Right cardiac atrium (tissue), 5 donors: ENCODE measurements at places on chromosomes 5 and 9. TPM values are rescaled to one million over a fixed set of nuclear protein-coding genes. Genes with fewer than 3 reads are reported as not detected.

DNA sequence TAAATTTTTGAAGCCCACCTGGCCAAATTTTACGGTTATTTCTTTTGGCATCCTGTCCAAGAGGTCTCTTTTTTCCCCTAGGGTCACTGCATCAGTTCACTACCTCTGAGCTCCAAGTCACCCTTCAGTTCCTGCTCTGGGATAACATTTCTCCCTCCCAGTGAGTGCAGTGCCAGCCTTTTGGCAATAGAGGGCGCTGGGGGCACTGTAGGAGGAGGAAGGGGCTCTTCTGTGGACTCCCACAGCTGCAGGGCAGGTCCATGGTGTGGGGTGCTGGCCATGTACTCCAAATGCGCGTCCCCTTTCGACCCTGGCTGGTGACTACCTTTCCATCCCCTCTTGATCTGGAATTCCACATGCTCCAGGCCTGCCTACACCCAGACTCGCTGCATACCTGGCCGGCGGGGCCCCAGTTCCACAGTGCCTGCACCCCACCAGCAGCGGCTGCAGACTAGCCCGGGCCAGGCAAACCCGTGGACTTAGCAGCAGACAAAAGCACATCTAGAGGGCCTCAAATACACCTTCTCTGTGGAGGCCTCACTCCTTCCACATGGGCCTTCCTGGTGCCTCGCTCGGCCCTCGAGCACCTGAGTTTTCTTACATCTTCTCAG is 20.3 kb upstream of the NINJ1 start:
- no peak for DNase-seq

- no peak for DNase-seq
These were observed 82.9 kb downstream of the CEMIP2 start for GRCh38 chr9:71685394-71685793.

DNA sequence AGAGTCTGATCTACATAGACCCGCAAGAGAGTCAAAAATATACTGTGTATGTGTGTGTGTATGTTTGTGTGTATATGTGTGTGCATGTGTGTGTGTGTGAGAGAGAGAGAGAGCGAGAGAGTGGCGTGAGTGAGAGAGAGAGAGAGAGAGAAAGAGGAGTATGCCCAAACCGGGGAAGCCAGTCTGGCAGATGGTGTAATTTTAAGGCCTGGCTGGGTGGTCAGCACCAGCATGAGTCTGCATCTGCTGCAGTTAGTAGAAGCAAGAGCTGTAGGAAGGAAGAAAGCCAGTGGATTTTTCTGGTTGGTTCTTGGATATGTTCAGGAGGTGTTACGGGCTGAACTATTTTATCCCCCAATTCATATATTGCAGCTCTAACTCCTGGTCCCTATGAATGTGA is 75.2 kb downstream of the ACTBL2 start:
- no peak for DNase-seq

DNA sequence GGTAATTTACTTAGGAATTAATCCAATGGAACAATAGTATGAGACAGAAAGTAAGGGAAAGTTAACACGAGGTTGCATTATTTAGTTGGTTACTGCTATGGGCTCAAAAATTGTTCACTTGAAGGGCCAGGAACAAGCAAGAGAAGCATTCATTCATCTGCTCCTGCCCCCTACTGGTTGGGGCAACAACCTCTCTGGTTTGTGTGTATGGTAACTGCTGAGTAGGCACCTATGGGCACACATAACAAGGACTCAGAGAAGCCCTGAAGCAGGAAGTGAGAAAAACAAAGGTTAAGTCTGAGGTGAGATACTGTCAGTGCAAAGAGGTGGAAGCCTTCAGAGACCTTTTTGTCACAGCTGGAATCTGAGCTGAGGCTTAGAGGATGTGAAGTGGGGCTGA is 34.4 kb upstream of the RANBP6 start:
- no peak for DNase-seq

GRCh38 chr5:6435356-6435755 is 13.3 kb upstream of the UBE2QL1 start:
- DNase-seq = no peak

GRCh38 chr5:116806836-116807235 is 232.2 kb upstream of the SEMA6A start:
- DNase-seq = no peak

DNA sequence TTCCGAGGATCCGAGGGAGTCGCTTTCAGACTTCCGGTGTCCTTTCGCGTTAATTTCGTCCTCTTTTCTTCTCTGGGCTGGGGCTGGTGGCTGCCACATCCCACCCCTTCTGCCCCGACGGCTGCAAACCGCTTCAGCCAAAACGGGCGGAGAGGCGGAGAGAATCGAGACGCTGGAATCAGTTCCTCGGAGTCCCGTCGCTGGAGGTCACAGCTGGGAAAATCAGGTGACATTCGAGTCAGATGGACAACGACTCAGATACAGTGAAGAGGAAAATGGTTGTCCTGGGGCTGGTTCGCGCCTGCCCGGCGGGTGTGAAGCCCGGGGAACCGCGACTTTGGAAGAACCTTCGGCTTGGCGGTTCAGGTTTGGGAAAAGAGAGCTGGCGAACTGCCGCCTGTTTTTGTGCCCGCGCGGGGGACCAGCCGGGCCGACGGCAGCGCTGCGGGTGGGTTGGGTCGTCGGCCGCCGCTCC is 8.9 kb upstream of the NKX2-5 start:
- no peak for DNase-seq

GRCh38 chr5:177470759-177471536 is 2.5 kb downstream of the DBN1 start:
- DNase-seq = no peak

GRCh38 chr5:42547141-42547540 is 123.9 kb downstream of the GHR start:
- DNase-seq = no peak

- peak; percentile 38 for DNase-seq
These were observed 16.3 kb downstream of the FAM78A start for GRCh38 chr9:131259916-131260597.

- DNase-seq = no peak
These were observed 19.6 kb upstream of the TOMM5 start for GRCh38 chr9:37611961-37612360.

- no peak for DNase-seq
These were observed 54.7 kb downstream of the PTCD2 start for GRCh38 chr5:72374844-72375243.

DNA sequence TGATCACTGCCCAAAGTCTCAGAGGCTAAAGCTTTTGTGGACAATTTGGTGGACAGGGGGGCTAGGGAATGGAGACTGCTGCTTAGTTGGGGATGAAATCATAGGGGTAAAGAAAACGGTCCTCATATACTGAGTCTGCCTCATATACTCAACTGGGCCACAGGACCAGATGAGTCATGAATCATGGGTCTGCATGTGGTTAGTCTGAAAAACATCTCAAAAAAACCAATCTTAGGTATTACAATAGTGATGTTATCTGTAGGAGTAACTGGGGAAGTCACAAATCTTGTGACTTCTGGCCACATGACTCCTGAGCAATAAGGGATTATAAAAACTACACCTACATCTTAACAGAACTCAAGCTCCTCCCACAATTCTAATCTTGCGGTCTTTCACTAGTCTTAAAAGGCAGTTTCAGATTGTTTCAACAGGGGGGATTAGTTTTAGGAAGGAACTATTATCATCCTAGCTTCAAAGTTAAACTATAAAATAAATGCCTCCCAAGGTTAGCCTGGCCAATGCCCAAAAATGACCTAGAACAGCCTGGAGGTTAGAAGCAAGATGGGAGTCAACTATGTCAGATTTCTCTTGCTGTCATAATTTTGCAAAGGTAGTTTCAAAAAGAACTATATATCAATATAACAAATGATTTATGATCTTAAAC is 17.5 kb downstream of the TMEM161B start:
- DNase-seq = no peak

- no peak for DNase-seq
These were observed 4.8 kb upstream of the G3BP1 start for GRCh38 chr5:151766975-151767374.

DNA sequence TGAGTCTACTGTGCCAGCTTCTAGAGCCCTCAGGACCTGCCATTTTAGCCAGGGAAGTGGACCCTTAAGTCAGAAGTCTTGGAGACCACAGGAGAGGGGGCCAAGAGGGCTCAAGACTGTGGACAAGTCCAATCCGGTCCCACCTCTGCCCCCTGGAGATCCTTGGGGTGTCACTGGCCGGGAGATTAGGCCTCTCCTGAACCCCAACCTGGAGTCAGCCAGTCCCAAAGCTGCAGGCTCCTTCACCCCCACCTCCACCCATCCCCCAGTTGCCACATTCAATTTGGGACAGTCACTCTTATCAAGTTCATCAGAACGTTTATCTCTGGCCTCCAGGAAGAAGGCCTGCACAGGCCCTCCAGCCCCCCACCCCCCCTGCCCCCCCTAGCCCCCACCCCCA is 290 bp downstream of the SLC23A1 start:
- no peak for DNase-seq

Gene SYK
- total RNA-seq = 6.8 TPM

Gene CCL27
- 0.46 TPM for total RNA-seq

Gene NR2F1
- total RNA-seq = 22.1 TPM

Gene CDC20B
- total RNA-seq = not detected

Gene SLIT3
- total RNA-seq = 127 TPM
